ENCODE measurements at places on chromosomes 16 and 17.

GRCh38 chr16:88870608-88871348, 4.3 kb upstream of the PABPN1L start:
- DNase-seq = no peak

- no peak for DNase-seq
These were observed 211.6 kb downstream of the WWOX start for GRCh38 chr16:78310990-78311561.

- no peak for DNase-seq
These were observed 54.9 kb downstream of the ENGASE start for GRCh38 chr17:79129523-79129922.

- no peak for DNase-seq
These were observed 3.1 kb upstream of the SKAP1 start for GRCh38 chr17:48432820-48433775.

DNA sequence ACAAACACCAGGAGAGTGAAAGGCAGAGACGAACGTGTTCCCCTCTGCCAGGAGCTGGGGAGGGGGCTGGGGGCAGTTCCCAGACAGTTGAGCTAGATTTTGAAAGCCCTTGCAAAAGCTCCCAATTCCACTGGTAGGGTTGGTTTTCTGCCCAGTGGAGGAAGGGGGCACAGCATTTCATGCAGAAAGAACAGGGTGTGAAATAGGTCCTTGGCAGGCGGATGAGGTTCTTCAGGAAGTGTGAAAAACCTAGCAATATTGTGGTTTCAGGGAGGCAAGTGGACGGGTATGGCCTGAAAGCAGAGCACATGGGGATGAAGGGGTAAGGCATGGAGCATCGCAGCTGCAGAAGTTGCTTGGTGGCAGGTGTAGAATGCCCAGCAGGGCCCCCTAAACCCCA, 248.3 kb downstream of the KATNIP start:
- DNase-seq = no peak

- DNase-seq = peak; percentile 87
These were observed 23.8 kb downstream of the DEXI start for GRCh38 chr16:10918294-10919002.

GRCh38 chr17:68733241-68734176, 132.3 kb upstream of the FAM20A start:
- no peak for DNase-seq

- DNase-seq = no peak
These were observed 4.2 kb downstream of the ANKS3 start for GRCh38 chr16:4729876-4730275.

GRCh38 chr16:82137822-82138167, 32.2 kb downstream of the MPHOSPH6 start:
- DNase-seq = no peak

DNA sequence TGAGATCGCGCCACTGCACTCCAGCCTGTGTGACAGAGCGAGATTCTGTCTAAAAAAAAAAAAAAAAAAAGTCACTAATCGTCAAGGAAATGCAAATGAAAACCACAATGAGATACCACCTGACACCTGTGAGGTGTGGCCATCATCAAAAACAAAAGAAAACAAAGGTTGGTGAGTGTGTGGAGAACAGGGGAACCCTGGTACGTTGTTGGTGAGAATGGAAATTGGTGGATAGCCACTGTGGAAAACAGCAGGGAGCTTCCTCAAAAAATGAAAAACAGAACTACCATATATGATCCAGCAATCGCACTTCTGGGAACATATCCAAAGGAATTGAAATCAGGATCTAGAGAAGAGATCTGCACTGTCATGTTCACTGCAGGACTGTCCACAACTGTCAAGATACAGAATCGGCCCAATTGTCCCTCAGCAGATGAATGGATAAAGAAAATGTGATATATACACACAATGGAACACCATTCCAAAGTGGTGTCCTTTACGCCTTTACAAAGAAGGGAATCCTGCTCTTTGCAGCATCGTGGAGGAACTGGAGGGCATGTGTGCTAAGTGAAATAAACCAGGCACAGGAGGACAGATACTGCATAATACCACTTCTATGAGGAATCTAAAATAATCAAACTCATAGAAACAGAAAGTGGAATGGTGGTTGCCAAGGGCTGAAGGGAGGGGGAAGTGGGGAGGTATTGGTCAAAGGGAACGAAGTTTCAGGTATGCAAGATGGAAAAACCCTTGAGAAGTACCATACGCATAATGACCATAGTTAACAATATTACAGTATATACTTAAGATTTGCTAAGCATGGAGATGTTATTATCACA, 63.5 kb upstream of the PLCG2 start:
- DNase-seq = no peak

- no peak for DNase-seq
These were observed 50.8 kb upstream of the KCNJ16 start for GRCh38 chr17:70024253-70024652.

DNA sequence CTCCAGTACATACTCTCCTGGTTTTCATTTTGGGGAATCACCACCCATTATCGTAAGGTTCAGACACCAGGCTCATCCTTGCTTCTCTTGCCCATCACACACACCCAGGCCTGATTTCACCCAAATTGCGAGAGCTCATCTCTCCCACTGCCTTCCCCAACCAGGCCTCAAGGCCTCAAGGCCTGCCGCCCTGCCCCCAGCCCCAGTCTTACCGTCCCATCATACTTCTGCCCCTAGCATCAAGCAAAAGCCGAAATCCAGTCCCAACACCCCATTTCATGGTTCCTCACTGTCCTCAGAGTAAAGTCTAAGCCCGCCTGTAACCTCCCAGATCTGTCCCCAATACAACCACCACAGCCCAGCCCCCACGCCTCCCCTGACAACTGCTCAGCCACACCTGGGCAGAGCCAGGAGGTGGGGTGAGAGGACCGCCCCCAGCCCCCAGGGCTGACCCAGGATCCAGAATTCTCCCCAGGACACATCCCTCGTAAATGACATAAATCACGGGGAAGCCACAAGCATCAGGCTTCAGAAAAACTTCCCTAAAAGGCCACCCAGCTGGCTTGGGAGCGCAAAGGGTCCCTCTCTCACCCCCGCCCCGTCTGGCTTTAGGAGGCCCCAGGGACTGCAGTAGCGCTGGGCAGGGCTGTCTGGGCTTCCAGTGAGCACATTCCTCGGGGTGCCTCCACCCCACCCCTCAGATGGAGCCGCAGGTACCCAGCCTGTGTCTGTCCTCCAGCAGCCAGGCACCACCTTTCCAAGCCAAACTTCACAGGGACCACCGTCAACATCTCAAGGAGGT, 9.6 kb upstream of the P2RX1 start:
- DNase-seq = no peak

DNA sequence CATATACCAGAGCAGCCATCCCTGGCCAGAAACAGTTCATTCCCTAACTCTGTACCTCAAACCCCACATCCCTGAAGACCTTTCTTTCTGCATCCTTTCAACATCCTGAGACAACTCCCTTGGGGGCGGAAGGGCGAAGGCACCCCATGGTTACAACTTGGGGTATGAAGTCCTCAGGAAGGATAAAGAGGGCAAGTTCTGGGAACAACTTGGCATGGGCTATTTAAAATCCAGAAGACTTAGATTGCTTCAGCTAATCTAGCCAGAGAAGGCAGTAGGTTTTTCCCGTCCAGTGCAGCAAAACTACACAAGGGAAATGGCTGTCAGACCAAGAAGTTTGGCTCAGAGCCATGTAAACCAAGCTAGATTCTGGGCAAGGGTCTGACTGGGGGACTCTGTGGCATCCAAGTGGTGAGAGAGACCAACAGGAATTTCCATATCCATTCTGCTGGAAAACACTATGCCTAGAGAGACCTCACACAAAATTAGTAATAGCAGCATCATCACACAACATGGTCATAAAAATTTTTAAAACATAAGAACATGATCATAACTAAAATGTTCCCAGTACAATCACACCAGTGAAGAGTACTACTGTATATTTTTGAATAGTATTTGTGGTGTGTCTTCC, 113.2 kb downstream of the CDYL2 start:
- no peak for DNase-seq

DNA sequence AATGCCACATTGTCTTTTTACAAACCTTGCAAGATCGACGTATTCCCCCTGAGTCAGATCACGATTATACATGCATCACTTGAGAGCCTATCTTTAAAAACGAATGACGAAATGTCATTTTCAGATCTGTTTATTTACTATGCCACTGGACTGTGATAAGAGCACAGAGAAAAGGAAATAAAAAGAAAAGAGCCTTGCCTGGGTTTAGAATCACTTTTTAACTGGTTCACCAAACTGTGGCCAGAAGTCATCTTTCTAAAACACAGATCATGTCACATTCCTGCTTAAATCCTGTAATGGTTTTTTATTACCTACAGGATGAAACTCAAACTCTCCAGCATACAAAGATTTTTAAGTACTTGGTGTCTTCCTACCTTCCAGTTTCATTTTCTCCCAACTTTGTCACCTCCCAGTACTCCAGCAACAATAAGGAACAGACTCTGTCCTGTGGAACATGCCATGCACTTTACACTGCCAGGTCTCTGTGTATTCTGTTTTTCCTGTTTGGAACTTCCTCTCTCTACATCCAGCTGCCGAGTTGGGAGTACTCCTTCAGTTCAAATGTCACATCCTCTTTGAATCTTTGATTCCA, 91.5 kb downstream of the SNX11 start:
- no peak for DNase-seq
